NCI-H2107 (cell line): ENCODE measurements at places on chromosomes 4 and X.
A peak's percentile ranks its signal among the peaks of the same experiment; 100 is the strongest.

DNA sequence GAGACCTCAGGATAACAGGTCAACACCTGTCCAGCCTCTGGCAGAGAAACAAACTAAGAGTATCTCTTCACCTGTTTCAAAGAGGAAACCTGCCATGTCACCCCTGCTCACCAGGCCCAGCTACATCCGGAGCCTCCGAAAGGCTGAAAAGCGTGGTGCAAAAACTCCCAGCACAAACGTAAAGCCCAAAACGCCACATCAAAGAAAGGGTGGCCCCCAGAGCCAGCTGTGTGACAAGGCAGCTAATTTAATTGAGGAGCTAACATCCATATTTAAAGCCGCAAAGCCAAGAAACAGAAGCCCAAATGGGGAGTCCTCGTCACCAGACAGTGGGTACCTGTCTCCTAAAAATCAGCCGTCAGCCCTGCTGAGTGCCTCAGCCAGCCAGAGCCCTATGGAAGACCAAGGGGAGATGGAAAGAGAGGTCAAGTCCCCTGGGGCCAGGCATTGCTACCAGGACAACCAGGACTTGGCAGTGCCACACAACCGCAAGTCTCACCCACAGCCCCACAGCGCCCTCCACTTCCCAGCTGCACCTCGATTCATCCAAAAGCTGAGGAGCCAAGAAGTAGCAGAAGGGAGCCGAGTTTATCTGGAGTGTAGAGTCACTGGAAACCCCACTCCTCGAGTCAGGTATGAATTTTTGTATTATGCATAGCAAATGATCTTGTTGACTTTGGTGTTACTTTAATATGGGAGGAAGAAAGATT, 15.1 kb downstream of the PALLD start:
- DNase-seq = no peak

- DNase-seq = no peak
Observed at GRCh38 chr4:40265910-40266274, 69.1 kb downstream of the RHOH start.

DNA sequence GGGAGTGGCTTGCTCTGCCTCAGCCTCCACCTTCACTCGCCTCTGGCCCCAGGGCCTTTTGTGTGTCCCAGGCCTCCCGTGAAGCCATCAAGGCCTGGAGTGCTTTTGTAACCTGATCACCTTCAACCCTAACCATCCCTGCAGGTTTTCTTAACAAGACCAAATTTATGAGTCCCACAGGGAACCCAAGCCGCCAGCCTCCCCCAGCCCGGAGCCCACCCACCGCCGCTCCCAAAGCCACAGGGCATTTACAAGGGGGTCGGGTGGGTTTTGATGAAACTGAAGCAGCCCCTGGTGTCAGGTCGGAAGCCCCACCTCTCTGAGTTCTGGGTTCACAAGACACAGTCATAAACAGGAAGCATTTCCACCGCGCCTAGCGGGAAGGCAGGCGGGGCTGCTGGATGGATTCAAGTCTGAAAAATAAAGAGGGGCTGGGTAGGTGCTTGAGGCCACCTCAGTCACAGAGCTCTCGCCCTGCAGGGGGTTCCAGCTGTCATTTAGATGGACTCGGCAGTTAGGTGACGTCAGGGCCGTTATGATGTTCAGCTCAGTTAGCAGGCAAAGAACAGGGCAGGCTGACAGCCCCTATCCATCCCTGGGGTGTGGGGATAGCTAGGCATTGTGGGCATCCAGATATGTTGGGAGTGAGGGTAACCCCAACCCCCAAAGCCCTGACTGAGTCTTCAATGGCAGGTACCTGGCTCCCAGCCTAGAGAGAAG, 128.5 kb downstream of the BCOR start:
- peak; percentile 86 for DNase-seq

- no peak for DNase-seq
Observed at GRCh38 chr4:23060776-23061175, 368.0 kb downstream of the GBA3 start.

DNA sequence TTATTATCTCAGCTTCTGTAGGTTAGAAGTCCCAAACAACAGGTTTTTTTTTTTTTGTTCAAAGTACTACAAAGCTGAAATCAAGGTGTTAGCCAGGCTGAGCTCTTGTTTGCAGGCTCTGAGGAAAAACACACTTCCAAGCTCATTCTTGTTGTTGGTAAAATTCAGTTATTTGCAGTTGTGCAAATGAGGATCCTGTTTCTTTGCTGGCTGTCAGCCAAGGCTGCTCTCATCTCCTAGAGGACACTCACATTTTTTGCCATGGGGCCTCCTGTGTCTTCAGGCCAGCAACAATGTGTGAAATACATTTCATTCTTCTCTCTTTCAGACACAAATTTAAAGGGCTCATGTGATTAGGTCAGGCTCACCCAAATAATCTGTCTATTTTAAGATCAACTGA, 60.3 kb upstream of the HSD17B10 start:
- no peak for DNase-seq

- DNase-seq = no peak
Observed at GRCh38 chrX:95754411-95754810, 930.2 kb upstream of the DIAPH2 start.

GRCh38 chr4:189365451-189365850, 575.2 kb upstream of the FRG1 start:
- no peak for DNase-seq

DNA sequence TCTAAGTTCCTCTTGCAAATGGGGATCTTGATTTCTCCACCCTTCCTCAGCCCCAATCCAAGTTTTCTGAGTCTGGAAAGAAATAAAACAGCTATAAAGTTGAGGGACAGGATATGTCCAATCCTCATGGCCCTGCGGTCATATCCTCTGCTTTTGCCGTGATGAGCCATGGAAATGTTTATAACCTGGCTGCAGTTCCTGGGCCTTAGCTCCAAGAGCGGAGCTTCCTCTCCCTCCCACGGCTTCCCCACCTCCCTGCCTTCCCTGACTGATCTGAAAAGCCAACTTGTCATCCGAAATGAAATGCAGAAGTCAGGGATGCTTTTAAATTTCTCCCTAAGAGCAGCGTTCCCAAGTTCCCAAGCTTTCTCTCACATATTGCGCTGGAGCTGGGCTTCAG, 221.5 kb upstream of the SFRP2 start:
- DNase-seq = no peak
